CD4-positive, alpha-beta T cell (primary cell): ENCODE measurements at places on chromosomes 4 and X. TPM values are rescaled to one million over a fixed set of nuclear protein-coding genes. Genes with fewer than 3 reads are reported as not detected.
A peak's percentile ranks its signal among the peaks of the same experiment; 100 is the strongest.

DNA sequence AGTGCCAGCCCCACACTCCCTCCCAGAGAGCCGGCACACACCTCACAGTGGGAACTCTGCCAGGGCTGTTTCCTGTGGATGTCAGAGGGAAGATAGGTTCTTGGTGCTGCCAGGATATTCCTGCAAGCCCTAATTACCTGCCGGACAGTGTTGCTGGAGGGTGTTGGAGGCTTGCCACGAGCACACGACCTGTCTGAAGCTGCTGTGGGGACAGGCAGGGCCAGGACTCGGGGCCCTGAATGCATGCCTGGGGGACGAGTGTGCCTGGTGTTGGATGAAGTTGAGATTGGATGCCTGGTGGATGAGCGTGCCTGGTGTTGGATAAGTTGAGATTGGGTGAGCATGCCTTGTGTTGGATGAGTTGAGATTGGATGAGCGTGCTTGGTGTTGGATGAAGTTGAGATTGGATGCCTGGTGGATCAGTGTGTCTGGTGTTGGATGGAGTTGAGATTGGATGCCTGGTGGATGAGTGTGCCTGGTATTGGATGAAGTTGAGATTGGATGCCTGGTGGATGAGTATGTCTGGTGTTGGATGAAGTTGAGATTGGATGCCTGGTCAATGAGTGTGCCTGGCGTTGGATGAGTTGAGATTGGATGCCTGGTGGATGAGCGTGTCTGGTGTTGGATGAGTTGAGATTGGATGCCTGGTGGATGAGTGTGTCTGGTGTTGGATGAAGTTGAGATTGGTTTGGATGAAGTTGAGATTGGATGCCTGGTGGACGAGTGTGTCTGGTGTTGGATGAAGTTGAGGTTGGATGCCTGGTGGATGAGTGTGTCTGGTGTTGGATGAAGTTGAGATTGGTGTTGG lies 23.2 kb upstream of the UVSSA start:
- no peak overlapping the region for H3K4me3 ChIP-seq
- peaks cover 75% of the 10 kb centered on the region for H3K36me3 ChIP-seq
- no peaks in the 10 kb centered on the region for H3K27me3 ChIP-seq
- no peak for DNase-seq
- H3K27ac ChIP-seq, result no peak overlapping the region

SLC25A53 gene
- total RNA-seq, result 5.1 TPM

TLR1 gene
- total RNA-seq, result 16.2 TPM

GRCh38 chr4:168787801-168788595 lies 222.1 kb downstream of the CBR4 start:
- H3K36me3 ChIP-seq, result no peaks in the 10 kb centered on the region
- DNase-seq, result no peak
- no peak overlapping the region for H3K27ac ChIP-seq
- H3K4me1 ChIP-seq, result no peaks in the 10 kb centered on the region
- no peaks in the 10 kb centered on the region for H3K27me3 ChIP-seq

DNA sequence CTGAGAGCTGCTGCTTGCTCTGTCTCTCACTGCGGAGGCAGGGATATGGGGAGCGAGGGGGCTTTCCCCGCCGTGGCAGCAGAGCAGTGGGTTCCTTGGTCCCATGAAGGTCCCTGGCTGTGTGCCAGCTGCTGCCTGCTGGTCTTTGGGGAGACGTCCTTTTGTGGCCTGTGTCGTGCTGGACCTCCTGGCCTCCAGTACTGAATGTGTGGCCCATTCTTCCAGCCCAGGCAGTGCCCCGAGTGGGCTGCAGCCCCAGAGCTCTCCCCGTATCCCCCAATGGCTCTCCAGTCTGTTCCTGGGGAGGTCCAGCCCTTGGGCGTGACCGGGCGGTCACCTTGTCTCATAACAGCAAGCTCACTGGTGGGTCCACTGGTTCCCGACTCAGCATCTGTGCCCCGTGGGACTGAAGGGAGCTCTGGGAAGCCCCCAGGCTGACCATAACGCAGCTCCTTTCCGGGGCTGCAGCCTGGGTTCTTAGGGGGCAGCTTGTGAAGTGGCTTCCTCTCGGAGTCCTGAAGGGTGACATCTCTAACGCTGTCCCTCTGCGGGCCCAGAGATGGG lies 115.6 kb downstream of the SMIM20 start:
- peaks cover 6% of the 10 kb centered on the region for H3K27me3 ChIP-seq
- no peak overlapping the region for H3K27ac ChIP-seq
- no peaks in the 10 kb centered on the region for H3K36me3 ChIP-seq
- no peak for DNase-seq

SPANXC gene
- not detected for total RNA-seq

GRCh38 chrX:115894087-115894486 lies 276.5 kb upstream of the AGTR2 start:
- no peaks in the 10 kb centered on the region for H3K36me3 ChIP-seq
- H3K4me3 ChIP-seq, result no peak overlapping the region
- H3K4me1 ChIP-seq, result no peaks in the 10 kb centered on the region
- no peak for DNase-seq
- H3K27ac ChIP-seq, result no peak overlapping the region

HSD17B13 gene
- total RNA-seq, result 0.27 TPM

GRCh38 chrX:13571136-13571535 lies 1.7 kb downstream of the EGFL6 start:
- H3K4me1 ChIP-seq, result peaks cover 9% of the 10 kb centered on the region
- DNase-seq, result no peak
- peaks cover 2% of the 10 kb centered on the region for H3K27me3 ChIP-seq

DNA sequence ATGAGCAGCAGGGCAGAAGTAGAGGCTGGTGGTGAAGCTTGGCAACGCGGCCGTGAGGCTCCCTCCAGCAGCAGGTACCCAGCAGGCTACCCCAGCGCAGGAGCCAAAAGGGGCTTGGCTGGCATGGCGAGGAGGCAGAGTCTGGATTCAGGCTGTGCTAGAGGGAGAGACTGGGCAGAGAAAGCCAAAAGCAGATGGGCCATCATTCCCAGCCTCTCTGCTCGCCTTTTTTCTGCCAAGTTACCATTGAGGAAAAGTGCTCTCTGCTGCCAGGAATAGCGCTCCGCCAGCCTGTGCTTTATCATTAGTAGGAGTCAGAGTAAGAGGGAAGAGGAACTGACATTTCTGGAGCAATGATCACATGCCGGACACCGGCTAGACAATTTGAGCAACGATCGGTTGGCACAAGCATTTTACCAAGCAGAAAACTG lies 28.7 kb upstream of the MAP3K15 start:
- no peaks in the 10 kb centered on the region for H3K27me3 ChIP-seq
- DNase-seq, result no peak
- H3K4me3 ChIP-seq, result no peak overlapping the region
- H3K4me1 ChIP-seq, result no peaks in the 10 kb centered on the region
- no peak overlapping the region for H3K27ac ChIP-seq

- no peaks in the 10 kb centered on the region for H3K36me3 ChIP-seq
- H3K27me3 ChIP-seq, result no peaks in the 10 kb centered on the region
- H3K4me3 ChIP-seq, result no peak overlapping the region
- H3K4me1 ChIP-seq, result no peaks in the 10 kb centered on the region
Observed at GRCh38 chrX:31128855-31129254, 57.0 kb upstream of the FTHL17 start.

DNA sequence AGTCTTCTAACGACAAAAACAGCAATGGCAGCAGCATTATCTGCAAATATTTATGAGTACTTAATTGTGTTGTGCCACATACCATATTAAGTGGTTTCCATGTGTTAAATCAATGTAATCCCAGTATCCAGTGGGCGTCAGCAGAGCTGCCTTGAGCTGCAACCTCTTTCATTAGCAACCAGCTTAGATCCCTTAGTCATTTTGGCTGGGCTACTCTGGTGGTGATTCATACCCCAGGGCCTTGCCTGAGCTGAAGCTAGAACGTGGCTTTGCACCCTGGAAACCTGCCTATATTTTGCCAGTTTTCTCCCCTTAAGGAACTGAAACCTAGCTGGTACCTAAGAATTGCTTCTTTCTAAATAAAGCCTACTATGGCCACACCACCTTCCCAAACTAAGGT lies 474.3 kb upstream of the FTHL17 start:
- no peaks in the 10 kb centered on the region for H3K36me3 ChIP-seq
- H3K27ac ChIP-seq, result no peak overlapping the region
- no peak for DNase-seq
- no peak overlapping the region for H3K4me3 ChIP-seq

- no peaks in the 10 kb centered on the region for H3K27me3 ChIP-seq
- H3K36me3 ChIP-seq, result no peaks in the 10 kb centered on the region
- H3K4me3 ChIP-seq, result no peak overlapping the region
- no peaks in the 10 kb centered on the region for H3K4me1 ChIP-seq
- no peak for DNase-seq
Observed at GRCh38 chrX:66602381-66602938, 36.4 kb downstream of the EDA2R start.

DNA sequence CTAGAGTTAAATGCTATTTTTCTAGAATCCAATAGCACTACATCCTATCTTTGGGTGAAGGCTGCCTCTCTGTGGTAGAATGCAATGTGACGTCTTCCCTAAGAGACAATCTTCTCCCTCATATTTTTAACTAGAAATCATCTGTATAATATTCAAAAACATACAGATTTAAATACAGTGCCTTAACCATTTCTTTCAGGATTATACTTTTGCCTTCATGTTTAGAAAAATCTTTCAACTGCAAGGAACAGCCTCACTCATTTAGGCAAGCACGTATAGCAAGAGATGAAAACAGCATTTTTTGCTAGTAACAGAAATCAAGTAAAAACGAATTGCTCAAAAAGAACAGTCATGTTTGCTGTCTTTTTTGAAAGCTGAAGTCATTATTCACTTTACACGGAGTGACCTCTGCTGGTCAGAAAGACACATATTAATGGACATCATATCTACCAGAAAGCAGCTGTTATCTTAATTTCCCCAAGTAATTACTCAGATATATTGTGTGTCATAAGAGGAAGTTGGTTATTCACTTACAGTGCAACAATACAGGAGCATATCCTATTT lies 422.3 kb downstream of the STPG2 start:
- H3K27ac ChIP-seq, result no peak overlapping the region
- H3K4me3 ChIP-seq, result no peak overlapping the region
- H3K4me1 ChIP-seq, result no peaks in the 10 kb centered on the region
- DNase-seq, result no peak

GRCh38 chr4:171639540-171639939 lies 173.7 kb upstream of the GALNTL6 start:
- no peaks in the 10 kb centered on the region for H3K36me3 ChIP-seq
- no peak overlapping the region for H3K27ac ChIP-seq
- DNase-seq, result no peak
- H3K27me3 ChIP-seq, result no peaks in the 10 kb centered on the region
- H3K4me1 ChIP-seq, result no peaks in the 10 kb centered on the region

ASB9 gene
- total RNA-seq, result not detected

DNA sequence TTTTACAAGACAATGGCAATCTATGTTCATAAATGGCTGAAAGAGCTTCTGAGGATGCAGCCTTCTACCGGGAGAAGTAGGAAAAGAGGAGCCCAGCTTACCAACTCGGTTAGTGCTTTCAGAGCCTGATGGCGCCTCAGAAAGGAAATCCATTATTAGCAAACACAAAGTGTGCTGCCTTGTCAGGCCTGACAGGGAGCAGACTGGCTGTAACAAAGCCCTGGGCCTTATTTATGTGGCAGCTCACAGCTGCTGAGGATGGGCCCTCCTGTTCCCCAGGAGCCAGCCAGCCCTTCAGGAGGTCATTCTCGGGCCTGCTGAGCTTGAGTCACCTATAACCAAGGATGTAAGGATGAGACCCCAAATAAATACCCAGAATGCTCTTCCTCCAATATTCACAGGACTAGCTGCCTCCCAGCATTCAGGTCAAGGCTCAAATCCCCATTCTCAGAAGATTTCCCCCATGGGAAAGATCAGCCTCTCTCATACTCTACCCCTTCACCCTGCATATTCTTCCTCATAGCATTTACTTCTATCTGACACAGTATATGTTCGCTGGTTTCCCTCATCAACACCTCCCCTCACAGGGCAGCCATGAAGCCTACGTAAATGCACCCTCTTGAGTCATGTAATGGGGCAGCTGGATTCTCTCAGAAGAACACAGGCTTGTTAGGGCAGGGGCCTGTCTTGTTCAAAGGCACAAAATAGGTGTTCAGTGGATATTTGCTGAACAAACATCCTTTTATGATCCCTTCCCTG lies 227.0 kb upstream of the RASGEF1B start:
- H3K27ac ChIP-seq, result no peak overlapping the region
- no peaks in the 10 kb centered on the region for H3K27me3 ChIP-seq
- DNase-seq, result no peak
- no peaks in the 10 kb centered on the region for H3K36me3 ChIP-seq
- no peaks in the 10 kb centered on the region for H3K4me1 ChIP-seq
- no peak overlapping the region for H3K4me3 ChIP-seq

ANAPC4 gene
- 24.4 TPM for total RNA-seq

- H3K27ac ChIP-seq, result no peak overlapping the region
- no peak for DNase-seq
- H3K4me1 ChIP-seq, result peaks cover 25% of the 10 kb centered on the region
- H3K4me3 ChIP-seq, result no peak overlapping the region
- H3K36me3 ChIP-seq, result no peaks in the 10 kb centered on the region
Observed at GRCh38 chrX:125202591-125203248, 117.0 kb upstream of the TEX13C start.

DNA sequence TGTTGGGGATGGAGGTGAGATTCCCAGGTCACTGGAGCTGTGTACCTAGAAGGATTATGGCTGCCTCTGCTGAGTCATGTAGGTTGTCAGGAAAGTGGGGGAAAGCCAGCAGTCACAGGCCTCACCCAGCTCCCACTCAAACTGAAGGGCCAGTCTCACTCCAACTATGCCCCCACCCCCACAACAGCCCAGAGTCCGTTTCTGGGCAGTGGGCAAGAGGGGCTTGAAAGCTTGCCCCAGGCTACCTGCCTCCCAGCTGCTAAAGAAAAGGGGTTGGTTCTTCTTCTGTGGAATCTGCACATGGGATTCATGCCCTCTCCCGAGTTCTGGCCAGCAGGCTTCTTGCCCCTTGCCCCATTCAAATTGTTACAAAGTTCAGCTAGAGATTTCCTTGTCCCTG lies 116.0 kb upstream of the PGRMC2 start:
- H3K27me3 ChIP-seq, result no peaks in the 10 kb centered on the region
- no peak overlapping the region for H3K27ac ChIP-seq
- no peak overlapping the region for H3K4me3 ChIP-seq
- H3K36me3 ChIP-seq, result no peaks in the 10 kb centered on the region
- no peaks in the 10 kb centered on the region for H3K4me1 ChIP-seq

GRCh38 chr4:163175971-163176958 lies 9.6 kb upstream of the NAF1 start:
- H3K4me3 ChIP-seq, result no peak overlapping the region
- H3K27me3 ChIP-seq, result no peaks in the 10 kb centered on the region
- DNase-seq, result no peak
- H3K4me1 ChIP-seq, result no peaks in the 10 kb centered on the region
- H3K36me3 ChIP-seq, result no peaks in the 10 kb centered on the region

GRCh38 chr4:55834086-55834795 lies 14.7 kb downstream of the EXOC1L start:
- no peak overlapping the region for H3K27ac ChIP-seq
- H3K4me3 ChIP-seq, result no peak overlapping the region
- H3K4me1 ChIP-seq, result no peaks in the 10 kb centered on the region
- H3K36me3 ChIP-seq, result no peaks in the 10 kb centered on the region
- peaks cover 3% of the 10 kb centered on the region for H3K27me3 ChIP-seq

- peak; percentile 77 for DNase-seq
- H3K4me1 ChIP-seq, result no peaks in the 10 kb centered on the region
- H3K27ac ChIP-seq, result no peak overlapping the region
- no peak overlapping the region for H3K4me3 ChIP-seq
Observed at GRCh38 chrX:14039344-14039743, 9.7 kb upstream of the GEMIN8 start.

HTR2C gene
- not detected for total RNA-seq
